ENCODE measurements at places on chromosomes 12 and 14.
A peak's percentile ranks its signal among the peaks of the same experiment; 100 is the strongest.

- no peak for DNase-seq
Measured at GRCh38 chr12:29043069-29043468, 106.0 kb upstream of the FAR2 start.

GRCh38 chr12:82730953-82731459 lies 44.3 kb downstream of the TMTC2 start:
- DNase-seq: no peak

DNA sequence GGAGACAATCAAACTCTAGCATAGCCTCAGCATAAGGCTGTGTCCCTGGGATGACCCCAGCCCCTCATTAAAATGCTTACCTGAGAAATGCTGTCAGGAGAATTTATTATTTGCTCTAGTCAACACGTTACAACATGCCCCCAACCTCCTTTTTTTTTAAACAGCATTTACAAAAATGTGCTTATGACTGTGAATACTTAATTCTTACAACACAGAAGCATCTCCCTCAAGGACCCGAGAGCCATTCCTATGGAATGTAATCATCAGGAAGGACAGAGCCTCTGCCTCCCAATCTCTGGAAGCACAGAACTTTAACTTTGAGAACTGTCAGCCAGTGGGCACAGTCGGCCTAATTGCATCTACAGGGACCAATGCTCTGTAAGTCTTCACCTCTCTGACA lies 136.6 kb upstream of the OVCH1 start:
- DNase-seq: no peak

DNA sequence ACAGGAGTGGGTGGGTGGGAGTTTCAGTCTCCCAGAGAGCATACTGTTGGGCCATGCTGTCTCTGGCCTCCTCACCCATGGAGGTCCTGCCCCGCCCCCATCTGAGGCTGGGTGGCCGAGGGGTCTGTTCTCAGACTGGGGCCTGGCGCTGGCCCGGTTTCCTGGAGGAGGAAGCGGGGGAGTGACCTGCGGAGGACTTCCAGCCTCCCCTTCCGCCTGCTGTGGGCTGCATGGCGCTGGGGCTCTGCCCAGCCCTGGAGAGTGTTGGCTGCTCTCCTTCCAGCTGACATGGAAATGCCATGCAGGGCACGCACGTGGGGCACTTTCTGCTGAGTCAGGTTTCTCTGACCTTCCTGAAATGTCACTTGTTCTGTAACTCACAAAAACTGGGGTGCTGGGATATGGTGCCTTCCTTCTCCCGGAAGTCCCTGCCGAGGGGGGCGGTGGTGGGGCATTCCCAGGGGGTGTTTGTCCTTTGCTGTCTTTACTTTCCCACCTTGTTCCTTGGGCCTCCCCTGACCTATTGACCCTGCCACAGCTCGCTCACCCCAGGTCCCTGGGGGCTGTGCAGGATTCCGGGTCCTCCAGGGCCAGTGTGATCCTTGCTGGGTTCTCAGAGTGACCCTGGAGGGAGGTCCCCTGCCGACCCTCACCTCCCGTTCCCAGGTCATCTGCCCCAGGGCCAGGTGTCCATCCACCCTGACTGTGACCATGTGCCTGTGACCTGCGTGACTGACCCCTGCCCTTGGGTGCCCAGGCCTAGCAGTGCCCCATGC lies 23.6 kb downstream of the PACS2 start:
- DNase-seq: no peak

DNA sequence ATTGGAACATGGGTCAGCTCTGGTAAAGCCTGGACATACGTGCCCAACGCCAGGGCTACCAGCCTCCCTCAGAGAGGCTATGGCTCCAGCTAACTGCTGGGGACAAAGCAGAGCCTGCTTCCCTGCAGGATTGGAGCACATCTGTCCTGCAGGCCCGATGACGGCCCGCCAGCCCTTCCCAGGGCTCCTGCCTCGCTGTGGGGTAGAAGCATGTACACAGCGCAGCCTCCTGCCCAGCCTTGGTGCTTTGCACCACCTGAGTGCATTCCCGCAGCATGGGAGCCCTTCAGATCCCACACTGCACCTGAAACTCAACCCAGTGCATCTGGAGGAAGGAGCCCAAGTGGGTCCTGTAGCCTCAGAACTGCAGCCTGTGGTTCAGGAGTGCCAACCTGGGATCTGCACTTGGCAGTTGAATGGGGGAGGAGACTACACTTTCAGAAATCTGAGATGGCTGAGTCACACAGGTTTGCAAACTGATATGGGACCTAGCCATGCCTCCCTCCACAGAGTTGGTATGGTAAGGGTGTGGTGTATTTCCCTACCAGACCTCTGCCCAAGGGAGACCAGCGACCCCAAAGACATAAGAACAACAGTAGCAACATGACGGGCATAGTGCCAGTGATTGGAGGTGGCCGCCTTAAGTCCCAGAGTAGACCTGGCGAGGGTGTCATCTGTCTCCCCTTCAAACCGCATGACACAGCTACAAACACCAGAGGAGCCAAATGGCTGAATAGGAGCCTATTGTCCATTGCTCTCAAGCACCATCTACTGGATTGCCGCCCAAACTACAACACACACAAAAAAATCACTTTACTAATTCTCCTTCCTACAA lies 273.9 kb upstream of the MIS18BP1 start:
- no peak for DNase-seq

DNA sequence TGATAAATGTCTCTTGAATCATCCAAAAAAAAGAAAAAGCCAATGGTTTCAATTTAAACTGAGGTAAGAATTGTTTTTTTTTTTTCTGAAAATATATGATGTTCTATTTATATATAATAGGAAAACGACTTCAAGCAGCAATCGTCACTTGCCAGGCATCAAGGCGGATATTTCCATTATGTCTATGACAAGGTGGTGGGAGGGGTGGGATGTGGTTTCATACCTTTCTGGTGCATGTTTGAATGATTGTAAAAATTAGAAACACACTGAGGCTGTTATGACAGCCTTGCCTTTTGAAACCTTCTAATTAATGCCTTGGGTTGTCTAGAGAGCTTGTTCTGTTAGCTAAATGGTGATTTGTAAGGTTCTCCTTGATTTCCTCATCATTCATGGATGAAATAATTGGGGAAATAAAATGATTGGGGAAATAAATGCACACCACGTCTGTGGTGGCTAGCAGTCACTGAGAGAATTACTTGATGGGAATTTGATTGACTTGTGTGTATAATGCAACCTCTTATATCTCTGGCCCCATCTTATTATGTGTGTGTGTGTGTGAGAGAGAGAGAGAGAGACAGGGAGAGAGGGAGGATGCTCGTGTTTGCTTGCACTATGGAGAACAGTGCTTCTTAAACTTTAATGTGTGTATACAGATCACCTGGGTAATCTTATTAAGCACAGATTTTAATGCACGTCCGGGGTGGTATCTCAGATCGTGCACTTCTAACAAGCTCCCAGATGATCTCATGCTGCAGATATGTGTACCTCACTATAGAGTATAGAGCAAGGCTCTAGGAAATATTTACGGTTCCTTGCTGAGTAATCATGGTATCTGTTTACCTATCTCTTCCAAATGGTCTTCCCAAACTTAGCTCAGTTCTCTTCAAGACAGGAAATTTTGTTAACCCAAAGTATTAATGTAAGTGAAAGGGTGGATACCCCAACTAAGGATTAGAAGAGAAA lies 502.6 kb downstream of the DIO2 start:
- no peak for DNase-seq

- DNase-seq: peak; percentile 31
Measured at GRCh38 chr14:67668559-67668958, 5.9 kb downstream of the VTI1B start.

DNA sequence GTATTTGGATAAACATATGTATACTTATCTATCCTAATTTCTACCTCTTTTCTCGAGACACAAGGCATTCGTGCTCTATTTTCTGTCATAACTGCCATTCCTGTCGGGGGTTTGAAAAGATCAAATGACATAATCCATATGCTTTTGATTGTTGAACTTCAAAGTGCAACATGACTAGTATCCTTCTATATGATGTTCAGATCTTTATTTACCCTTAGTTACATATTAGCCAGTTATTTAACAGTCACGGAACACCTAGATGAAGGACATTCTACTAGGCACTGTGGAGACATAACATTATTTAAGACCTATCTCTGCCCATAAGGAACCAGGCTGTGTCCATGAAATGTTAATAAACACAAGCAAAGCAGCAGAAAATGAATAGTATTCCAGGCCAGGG lies 11.2 kb upstream of the GRIN2B start:
- no peak for DNase-seq

DNA sequence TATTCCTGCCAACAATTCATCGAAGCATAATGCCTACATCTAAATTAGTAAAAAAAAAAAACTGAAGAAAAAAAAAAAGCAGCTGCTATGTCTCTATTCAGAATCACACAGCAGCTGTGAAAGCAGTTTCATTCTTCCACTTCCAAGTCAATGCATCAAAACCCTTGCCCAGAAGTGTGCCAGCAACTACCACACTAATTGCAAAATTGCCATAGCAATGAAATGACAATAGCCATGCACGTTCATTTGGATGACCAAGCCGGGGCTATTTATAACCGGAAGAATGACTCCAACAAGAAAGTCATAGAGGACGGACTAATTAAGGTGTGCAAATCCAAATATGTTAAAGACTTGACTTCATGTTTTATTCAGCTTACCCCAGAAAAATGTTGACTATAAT lies 42.5 kb downstream of the SLC2A13 start:
- no peak for DNase-seq

- no peak for DNase-seq
Measured at GRCh38 chr12:109962398-109962797, 33.8 kb downstream of the GIT2 start.

- DNase-seq: no peak
Measured at GRCh38 chr14:79638672-79639266, 572.5 kb downstream of the DIO2 start.

DNA sequence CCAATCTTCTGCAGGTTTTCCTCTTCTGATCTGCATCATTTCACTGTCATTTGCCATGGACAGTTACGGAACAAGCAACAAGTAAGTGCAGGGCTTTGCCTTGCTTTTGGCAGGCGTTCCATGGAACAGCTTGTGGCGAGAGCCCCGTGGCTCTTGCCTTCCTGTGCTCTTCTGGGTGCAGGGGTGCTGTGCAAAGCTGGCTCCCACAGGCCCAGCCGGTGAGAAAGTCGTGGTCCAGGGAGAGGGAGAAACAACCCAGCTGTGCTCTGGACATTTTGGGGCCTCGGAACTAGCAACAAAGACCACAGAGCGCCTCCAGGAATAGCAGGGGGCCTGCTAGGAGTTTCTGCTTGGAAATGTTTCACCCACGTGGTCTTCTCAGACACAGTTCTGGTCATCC lies 164.7 kb downstream of the ADGRD1 start:
- no peak for DNase-seq

DNA sequence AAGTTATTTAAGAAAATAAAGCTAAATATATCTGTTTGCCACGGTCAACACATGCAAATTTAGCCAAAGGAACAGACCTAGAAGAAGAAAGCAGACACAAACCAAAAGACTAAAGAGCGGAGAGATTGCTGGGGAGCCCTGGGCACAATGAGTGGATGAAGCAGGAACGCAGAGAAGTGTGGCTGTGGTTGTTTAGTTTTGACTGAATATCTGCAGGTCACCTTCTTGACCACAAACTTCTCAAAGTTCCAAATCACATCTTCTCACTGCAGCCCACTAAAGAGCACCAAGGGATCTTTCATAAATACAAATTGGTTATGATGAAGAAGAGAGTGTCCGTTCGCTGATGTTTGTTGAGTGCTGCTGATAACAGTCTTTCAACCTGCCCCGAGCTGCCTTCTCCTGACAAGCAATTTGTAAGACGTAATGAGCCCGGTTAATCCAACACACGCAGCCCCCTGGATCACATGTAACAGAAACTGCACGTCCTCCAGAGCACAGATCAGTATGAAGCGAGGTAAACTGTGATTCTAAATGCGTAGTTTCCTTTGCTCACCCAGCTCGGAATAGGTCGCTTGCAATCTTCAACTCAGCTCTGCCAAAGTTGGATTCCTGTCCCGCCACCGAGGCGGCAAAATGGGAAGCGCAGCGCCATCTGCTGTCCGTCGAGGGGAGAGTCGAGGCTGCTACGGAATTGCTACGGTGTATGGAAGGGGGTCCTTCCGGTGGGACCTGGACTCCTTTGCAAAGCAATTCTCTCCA lies 120.8 kb downstream of the GXYLT1 start:
- peak; percentile 17 for DNase-seq

- no peak for DNase-seq
Measured at GRCh38 chr12:4148418-4149056, 125.0 kb upstream of the CCND2 start.

GRCh38 chr12:78683031-78683430 lies 181.5 kb upstream of the SYT1 start:
- DNase-seq: no peak

- no peak for DNase-seq
Measured at GRCh38 chr14:71163842-71164629, 256.8 kb downstream of the PCNX1 start.

- no peak for DNase-seq
Measured at GRCh38 chr12:93460003-93460402, 7.3 kb upstream of the MRPL42 start.

DNA sequence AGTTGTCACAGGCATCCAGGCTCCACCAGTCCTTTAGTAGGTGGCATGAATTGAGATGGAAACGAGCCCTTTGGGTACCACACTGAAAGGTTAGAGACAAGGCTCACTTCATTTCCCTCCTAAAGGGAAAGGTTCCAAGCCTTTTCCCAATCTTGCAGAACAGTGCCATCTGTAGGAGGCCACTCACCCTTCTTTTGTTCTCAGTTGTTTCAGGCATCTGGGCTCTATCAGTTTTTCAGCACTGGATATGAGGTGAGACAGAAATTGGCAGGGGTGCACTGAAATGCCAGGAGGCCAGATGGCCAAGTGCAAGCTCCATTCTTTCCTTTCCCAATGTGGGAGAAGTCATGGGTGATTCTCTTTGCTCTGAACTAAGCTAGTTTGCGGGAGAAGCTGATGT lies 15.2 kb downstream of the FBXO33 start:
- no peak for DNase-seq

GRCh38 chr14:51430633-51431032 lies 190.6 kb downstream of the TMX1 start:
- no peak for DNase-seq

- no peak for DNase-seq
Measured at GRCh38 chr12:70876952-70877351, 43.6 kb downstream of the PTPRR start.

- DNase-seq: no peak
Measured at GRCh38 chr12:132837693-132838409, 9.2 kb upstream of the GOLGA3 start.

DNA sequence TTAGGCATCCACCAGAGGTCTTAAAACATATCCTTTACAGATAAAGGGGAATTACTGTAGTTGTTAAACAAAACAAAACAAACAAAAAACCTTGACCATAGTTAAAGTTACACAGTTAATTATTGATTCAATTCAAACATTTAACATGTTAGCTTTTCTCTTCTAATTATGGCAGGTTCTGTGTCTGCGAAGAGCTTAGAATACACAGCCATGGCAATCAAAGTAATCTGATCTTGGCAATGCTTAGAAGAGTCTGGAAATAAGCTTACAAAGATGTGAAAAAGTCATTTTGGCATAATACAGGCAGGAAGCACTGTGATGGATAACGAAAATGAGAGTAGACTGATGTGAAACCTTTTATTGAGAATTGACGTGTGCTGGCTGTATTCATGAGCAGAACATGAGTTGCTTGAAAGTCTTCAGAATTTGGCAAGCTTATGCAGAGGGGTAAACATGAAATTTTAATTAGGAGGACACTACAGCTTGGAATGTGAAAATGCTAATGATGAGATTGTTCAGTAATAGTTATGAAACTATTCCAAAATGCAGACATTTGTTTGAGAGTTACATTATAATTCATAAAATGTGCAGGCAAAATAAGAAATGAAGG lies 629.6 kb downstream of the FSCB start:
- no peak for DNase-seq

GRCh38 chr12:3601461-3602150 lies 110.6 kb downstream of the PRMT8 start:
- DNase-seq: no peak

- no peak for DNase-seq
Measured at GRCh38 chr12:96687719-96688118, 198.3 kb downstream of the CFAP54 start.
